CD4-positive, alpha-beta T cell treated with Interleukin-17A for 1 hour (primary cell): ENCODE measurements at places on chromosomes 4 and X.

GRCh38 chr4:144288011-144288903 is 147.7 kb upstream of the GYPA start:
- DNase-seq = no peak

DNA sequence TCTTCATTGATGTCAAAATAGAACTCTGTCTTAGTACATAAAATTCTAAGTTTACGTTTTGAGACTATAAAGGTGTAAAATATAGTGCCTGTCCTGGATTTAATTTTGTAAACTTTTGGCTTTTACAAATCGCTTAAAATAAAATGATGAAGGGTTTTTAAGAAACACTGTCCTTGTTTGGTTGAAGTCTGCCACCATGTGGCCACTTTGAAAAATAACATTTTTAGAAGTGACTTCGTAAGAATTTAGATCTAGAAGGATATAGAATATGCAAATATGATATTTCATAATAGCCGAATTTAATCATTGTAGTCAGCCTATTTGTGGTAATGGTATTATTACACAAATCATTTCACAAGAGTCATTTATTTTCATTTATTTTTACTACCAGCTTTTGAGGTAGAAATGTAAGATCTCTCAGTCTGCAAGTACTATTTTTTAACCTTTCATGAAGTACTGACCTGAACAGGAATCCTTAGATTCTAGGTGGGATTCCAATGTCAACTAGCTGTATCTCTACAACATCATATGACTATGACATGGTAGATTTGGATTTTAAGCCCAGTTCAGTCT is 31.0 kb upstream of the FAT4 start:
- DNase-seq = no peak

DNA sequence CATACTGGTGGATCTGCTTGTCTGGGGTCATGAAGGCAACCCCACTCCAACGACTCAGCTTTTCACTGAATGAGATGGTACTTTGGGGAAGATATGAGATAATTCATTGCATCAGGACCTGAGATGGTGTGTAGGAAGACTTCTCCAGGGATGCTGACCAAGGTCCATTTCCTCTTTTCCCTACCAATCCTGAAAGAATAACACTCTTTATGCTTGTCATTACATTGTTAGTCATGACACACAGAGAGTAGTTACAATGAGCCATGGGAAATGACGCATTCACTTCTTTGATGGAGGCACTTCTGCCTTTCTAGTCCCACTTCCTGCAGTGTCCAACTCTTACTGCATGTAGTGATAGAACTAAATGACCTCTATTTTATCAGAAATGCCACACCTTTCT is 58.6 kb downstream of the AREG start:
- DNase-seq = no peak

DNA sequence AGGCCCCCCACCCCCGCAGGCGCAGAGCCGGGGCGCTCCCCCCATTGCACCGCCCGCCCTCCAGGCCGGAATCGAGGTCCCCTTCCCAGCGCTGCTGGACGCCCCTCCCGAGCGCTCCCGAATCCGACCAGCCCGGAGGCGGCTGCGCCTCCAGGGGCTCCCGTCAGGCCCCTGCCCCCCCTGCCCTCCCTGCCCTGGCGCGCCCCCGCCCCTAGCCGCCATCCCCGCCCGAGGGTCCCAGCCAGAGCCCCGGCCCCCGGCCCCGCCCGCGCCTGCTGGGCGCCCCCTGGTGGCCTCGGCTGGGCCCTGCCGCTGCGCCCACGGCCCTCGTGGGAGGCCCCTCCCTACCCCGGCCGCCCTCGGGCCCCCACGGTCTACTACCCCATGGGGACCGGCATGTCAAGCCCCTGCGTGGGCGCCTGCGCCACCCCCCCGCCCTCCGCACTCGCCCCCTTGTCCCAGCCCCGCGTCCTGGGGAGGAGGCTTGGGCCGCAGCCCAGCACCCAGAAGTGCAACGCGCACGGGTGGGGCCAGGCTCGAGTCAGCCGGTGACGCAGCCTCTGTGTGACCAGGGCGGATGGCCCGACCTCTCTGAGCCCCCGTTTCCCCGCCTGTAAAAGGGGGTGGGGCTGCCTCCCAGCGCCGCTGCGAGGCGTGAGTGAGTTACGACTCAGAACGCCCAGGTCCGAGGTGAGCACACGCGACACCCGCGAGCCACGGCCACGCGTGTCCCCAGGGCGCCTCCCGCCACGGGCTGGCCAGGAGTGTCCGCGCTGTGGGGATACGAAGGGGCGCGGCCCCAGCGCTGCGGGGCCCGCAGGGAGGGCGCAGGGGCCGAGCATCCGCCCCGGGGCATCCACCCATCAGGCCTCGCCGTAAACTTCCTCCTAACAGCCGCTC is 104.9 kb downstream of the FAM53A start:
- DNase-seq = peak; percentile 83

DNA sequence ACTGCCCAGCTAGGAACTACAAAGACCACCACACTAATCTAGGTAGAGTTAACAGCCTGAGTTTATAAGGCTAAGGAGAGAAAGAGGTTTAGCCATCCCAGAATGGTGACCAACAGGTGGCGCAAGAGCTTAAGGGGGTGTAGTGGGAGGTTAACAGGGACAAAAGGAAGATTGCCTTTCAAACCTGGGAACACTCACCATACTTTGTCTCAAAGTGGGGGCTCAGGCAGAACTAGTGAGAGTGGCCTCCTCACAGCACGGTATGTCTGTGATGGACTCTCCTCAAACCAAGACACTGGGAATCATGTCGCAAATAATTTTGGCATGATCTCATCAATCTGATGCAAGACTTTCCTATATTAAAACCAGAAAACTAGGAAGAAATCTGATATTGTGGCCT is 23.4 kb downstream of the CCNI start:
- DNase-seq = peak; percentile 69

GRCh38 chrX:443536-444210 is 57.0 kb upstream of the PPP2R3B start:
- DNase-seq = no peak

GRCh38 chrX:153948002-153948466 is 3.6 kb upstream of the RENBP start:
- DNase-seq = no peak

DNA sequence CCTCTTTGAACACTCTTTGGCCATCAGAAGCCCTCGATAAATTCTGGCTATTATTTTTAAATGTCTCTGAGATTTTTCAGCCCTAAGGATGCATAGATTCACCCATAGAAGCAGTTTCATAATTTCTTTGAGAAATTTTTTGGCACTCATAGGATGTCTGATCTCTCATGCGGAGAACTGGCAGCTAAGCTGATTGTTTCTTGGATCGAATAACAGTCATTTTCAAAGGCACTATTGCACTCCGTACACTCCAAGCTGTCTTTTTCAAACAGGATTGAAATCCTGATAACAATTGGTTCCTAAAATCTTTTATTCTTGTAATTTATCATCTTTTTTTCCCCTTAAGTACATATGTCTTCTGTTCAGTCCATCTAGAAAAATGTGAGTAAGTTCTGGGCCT is 411.9 kb downstream of the SPOCK3 start:
- DNase-seq = no peak

GRCh38 chr4:74376888-74377483 is 12.0 kb downstream of the EREG start:
- peak; percentile 53 for DNase-seq
